ENCODE measurements at places on chromosomes 13 and 19.
A peak's percentile ranks its signal among the peaks of the same experiment; 100 is the strongest.

DNA sequence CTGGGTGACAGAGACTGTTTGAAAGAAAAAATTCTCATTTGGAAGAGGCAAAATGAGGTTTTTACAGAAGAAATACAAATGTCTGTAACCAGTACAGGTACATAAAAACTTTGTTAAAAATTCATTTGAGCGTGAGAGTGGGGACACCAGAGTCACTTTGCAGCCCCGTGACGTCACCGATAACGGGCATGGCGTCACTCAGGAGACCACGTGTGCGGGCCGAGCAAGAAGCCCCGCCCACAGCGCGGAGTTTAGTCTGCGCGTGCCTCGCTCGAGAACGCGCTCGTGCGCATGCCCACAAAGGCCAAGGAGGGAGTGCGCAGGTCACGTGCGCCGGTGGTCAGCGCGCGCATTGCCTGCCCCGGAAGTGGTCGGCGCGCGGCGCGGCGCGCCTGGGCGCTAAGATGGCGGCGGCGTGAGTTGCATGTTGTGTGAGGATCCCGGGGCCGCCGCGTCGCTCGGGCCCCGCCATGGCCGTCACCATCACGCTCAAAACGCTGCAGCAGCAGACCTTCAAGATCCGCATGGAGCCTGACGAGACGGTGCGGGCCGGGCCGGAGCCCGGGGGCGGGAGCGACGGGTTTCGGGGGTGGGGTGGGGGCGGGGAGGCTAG is at the start of gene RAD23A:
TSS of gene RAD23A (plus strand) at position 384 of the 613 bp plus-strand sequence. CDS start at position 471, 87 bp downstream.
- peak; percentile 70 for DNase-seq

DNA sequence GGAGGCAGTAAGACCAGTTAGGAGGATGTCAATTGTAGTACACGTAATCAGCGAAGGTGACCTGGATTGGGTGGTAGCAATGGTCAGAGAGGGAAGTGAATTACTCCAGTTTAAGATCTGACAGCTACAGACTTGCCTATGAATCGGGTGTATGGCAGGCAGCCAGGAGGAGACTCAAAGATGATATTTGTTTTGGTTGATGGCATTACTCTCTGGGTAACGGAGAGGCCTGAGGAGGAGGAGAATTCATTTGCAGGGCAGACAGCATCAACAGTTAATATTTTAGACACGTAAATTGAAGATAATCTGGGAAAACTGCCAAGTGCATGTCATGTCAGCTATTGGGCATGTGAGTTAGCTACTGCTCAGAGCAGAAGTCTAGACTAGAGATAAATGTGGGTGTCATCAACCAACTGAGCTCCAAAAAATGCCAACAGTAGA is 109.2 kb downstream of the SGCG start:
- DNase-seq: no peak

DNA sequence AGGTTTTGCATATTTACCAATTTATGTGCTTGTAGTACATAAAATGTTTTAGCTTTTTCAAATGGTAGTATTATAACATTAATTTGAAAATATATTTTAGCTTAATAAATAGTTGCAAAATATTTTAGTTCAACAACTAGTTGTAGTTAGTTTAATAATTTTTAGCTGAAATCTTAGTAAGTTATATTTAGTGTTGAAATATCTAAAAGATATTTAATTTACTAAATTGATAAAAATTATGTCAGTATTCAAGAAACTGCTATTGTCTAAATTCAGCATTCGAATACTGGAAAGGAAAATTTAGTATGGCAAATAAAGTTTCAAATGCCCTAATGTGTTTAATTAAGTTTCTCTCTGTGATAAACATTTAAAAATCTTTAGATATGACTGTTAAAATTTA is 754.5 kb upstream of the MIR17HG start:
- DNase-seq: no peak

- DNase-seq: no peak
These were observed 66.4 kb downstream of the KLF12 start for GRCh38 chr13:74067818-74068217.

GRCh38 chr13:108435393-108436149 is 166.1 kb downstream of the TNFSF13B start:
- no peak for DNase-seq
